ENCODE measurements at places on chromosomes 6 and 20.

- no peak for DNase-seq
Measured at GRCh38 chr6:118912646-118913045, 18.7 kb downstream of the ASF1A start.

DNA sequence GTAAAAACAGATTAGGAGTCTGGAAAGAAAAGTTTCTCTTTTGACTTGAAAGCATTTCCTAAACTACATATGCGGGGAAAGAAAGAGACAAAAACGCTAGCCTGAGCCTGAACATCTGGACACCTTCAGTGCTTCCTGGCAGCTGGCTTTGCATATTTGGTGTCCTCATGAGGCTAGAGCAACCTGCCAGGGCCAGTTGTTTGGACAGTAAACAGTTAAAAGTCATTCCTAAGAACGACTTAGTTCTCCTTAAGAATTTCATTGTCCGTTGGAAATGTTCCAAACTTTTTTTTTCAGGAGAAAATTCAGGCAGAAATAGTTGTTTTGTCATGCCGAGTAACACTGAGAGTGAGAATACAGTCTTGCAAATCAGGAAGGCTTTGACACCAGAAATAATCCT lies 199.8 kb downstream of the SMOC2 start:
- DNase-seq: no peak

DNA sequence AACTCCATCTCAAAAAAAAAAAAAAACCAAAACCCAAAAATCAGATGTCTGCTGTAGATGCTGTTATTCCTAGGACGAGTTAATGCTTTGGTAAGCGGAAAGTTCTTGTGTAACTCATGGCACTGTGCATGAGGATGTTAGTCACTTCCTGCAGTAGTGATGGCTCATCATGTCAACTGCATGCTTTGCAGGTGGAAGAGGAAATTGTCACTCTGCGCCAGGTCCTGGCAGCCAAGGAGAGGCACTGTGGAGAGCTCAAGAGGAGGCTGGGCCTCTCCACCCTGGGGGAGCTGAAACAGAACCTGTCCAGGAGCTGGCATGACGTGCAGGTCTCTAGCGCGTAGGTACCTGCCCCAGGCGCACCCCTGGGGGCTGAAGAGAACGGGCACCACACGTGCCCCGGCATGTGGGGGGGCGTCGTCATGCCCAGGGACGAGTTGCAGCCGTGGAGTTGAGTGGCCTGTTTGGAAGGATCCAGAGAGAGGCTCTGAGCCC lies 8.5 kb downstream of the TPD52L2 start:
- no peak for DNase-seq

GRCh38 chr6:52180787-52181558 lies 5.2 kb upstream of the IL17A start:
- DNase-seq: no peak

DNA sequence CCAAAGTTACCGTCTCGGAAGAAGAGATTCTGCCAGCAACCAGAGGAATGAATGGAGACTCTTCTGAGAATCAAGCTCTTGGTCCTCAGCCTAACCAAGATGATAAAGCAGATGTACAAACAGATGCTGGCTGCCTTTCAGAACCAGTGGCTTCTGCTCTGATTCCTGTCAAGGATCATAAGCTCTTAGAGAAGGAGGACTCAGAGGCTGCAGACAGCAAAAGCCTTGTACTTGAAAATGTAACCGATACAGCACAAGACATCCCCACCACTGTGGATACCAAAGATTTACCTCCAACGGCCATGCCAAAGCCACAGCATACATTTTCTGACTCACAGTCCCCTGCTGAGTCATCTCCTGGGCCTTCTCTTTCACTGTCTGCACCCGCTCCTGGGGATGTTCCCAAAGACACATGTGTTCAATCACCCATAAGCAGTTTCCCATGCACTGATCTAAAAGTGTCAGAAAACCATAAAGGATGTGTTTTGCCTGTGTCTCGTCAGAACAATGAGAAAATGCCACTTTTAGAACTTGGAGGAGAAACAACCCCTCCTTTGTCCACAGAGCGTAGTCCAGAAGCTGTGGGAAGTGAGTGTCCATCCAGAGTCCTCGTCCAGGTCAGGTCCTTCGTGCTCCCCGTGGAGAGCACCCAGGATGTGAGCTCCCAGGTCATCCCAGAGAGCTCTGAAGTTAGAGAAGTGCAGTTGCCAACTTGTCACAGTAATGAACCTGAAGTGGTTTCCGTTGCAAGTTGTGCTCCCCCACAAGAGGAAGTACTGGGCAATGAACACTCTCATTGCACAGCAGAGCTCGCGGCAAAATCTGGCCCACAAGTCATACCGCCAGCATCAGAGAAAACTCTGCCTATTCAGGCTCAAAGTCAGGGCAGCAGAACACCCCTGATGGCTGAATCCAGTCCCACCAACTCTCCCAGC lies 109.6 kb downstream of the RTN4IP1 start:
- DNase-seq: no peak

GRCh38 chr20:8853805-8854338 lies 215.0 kb upstream of the PLCB4 start:
- DNase-seq: peak; percentile 15

- no peak for DNase-seq
Measured at GRCh38 chr6:17470938-17471327, 77.5 kb downstream of the CAP2 start.

DNA sequence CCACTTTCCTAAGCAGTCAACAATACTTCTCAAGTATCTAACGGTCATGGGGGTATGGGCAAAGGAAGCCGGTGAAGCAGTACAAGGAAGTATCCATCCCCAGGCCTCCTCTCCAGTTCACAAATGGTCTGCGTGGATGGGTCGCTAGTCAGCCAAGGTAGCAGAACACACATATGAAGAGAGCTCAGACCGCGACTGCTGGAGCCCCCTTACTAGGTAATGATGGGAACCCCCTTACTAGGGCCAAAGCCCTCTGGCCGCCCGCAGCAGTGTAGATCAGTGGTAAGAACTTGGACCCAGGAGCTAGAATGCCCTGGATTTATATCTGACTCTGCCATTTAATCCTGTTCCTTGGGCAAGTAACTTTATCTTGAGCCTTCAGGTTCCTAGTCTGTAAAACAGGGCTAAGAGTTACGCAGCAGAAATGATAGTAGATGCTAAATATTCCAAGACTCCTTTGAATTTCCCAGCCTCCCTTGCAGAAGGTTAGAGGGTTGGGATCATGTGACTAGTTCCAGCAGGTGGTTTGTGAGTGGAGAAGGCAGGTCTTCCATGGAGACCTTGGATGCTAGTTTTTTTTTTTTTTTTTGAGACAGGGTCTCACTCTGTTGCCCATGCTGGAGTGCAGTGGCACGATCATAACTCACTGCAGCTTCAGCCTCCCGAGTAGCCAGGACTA lies 2.1 kb upstream of the CLPSL2 start:
- no peak for DNase-seq

GRCh38 chr6:34272013-34272926 lies 23.5 kb upstream of the SMIM29 start:
- no peak for DNase-seq

Data from D721Med (cell line).